Colonic mucosa (tissue), 4 donors: ENCODE measurements at places on chromosomes 4 and X. TPM values are rescaled to one million over a fixed set of nuclear protein-coding genes. Genes with fewer than 3 reads are reported as not detected.

GLRB gene
- total RNA-seq = 0.42 TPM

DNA sequence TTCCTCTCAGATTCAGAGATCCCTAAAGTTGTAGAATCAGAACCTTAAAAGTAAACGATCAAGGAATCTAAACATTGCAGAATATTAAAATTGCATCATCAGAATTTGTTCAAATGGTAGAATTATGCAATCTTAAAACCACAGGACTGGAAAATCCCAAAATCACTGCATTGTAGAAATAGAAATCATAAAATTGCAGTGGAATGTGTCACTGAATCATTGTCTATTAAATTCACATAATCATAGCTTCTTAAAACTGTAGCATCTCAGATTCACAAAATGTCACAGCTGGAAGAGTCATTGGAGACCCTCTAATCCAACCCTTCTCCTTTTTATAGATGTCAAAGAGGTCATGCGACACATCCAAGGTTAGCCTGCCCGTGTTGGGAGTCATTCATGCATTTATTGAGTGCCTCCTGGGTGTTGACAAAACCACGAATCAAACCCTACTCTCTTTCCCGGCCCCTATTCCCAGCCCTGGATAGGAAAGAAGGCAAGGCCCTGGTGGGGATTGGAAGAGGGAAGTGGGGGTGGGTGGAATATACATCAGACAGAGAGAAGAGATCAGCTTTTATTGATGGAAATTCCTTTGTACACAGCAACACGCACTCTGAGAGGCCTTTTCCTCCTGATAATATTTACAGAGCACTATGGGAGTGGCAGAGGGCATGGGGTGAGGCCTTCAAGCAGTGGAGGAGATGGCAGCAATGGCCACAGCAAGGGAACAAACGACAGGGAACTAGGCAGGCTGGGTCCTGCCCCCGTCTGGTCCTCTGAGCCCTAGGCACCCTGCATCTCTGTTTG is 15.4 kb downstream of the IQSEC2 start:
- H3K27ac ChIP-seq = no peak overlapping the region
- H3K27me3 ChIP-seq = no peaks in the 10 kb centered on the region
- H3K4me1 ChIP-seq = no peaks in the 10 kb centered on the region
- no peaks in the 10 kb centered on the region for H3K36me3 ChIP-seq

BBS12 gene
- 4.8 TPM for total RNA-seq

DNA sequence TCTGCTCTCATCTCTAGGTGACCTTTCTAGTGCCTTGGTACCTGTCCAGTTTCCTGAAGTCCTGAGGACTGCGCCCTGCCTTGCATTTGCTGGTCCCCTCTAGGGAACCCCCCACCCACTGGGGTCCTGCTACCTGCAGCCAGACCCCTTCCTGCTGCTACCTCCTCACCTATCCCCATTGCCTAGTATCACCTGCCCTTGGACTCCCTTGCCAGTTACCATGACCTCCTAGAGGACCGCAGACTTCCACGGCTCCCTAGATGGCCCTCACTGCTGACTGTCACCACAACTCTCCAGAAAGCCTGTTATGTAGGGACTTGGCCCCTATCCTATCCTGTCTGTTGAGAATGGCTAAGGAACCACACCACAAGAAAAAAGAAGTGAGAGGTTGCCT is 166.6 kb downstream of the EFNB1 start:
- peak overlapping the region; percentile 78 for H3K27ac ChIP-seq
- H3K36me3 ChIP-seq = no peaks in the 10 kb centered on the region
- no peaks in the 10 kb centered on the region for H3K4me1 ChIP-seq
- H3K27me3 ChIP-seq = no peaks in the 10 kb centered on the region
- DNase-seq = no peak

GRCh38 chr4:40246011-40246900 is 49.4 kb downstream of the RHOH start:
- H3K4me3 ChIP-seq = no peak overlapping the region
- H3K4me1 ChIP-seq = no peaks in the 10 kb centered on the region
- no peaks in the 10 kb centered on the region for H3K36me3 ChIP-seq
- H3K27me3 ChIP-seq = no peaks in the 10 kb centered on the region
- no peak overlapping the region for H3K27ac ChIP-seq

DNA sequence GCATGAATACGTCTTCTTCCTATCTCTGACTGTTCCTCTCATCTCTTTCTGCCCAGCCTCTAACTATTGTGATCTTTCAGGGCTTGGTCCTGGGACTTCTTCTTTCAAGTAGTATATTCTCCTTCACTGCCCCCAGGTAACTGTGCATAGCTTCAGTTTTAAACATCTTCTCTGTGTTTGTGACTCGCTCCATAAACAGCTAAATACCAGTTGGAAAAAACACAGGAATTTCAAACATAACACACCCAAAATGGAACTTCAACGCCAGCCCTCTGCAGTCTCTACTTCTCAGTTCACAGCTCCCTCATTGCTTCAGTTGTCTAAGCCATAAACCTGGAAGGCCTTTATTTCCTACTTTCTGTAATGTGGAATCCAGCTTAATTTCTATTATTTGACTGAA is 16.6 kb downstream of the TRIML2 start:
- no peak overlapping the region for H3K27ac ChIP-seq
- H3K4me3 ChIP-seq = no peak overlapping the region
- H3K27me3 ChIP-seq = no peaks in the 10 kb centered on the region
- DNase-seq = no peak
- H3K4me1 ChIP-seq = no peaks in the 10 kb centered on the region
- no peaks in the 10 kb centered on the region for H3K36me3 ChIP-seq

ITGB1BP2 gene
- 0.96 TPM for total RNA-seq

DNA sequence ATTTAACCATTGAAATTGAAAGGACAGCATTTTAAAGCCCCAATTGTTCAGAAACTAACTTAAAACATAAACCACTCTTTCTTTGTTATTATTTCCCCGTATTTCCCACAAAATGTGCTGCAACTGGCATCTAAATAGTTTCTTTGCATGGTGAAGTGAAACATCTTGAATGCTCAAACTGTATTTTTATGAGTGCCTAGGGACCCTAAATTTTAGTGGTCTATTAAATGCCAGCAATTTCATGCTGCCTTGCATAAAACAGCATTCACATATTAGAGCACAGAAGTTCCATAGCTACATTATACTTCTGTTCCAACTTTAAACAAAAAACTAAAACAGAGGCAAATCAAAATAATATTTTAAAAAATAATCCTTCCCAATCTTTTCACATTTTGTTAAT is 5.4 kb downstream of the RAB28 start:
- H3K4me3 ChIP-seq = no peak overlapping the region
- no peak for DNase-seq
- H3K27me3 ChIP-seq = no peaks in the 10 kb centered on the region

WAS gene
- total RNA-seq = 3.0 TPM

DNA sequence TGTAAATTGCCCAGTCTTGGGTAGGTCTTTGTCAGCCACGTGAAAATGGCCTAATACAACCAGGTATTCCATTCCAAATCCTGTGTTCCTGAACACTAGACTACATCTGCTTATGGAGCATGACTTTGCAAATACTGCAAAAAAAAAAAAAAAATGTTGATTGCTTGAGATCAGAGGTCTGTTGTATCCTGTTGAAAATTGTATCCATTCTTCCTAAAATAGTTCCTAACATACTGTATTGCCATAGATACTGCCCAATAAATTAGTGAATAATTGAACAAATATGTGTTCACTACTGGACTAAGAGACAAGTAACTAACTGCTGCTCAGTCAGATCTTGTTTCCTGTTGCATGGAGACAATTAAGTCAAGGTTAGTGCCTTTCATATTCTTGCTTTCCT is 164.3 kb upstream of the PABPC4L start:
- no peak overlapping the region for H3K4me3 ChIP-seq
- no peaks in the 10 kb centered on the region for H3K36me3 ChIP-seq
- no peak overlapping the region for H3K27ac ChIP-seq
- H3K27me3 ChIP-seq = no peaks in the 10 kb centered on the region
- H3K4me1 ChIP-seq = no peaks in the 10 kb centered on the region

DNA sequence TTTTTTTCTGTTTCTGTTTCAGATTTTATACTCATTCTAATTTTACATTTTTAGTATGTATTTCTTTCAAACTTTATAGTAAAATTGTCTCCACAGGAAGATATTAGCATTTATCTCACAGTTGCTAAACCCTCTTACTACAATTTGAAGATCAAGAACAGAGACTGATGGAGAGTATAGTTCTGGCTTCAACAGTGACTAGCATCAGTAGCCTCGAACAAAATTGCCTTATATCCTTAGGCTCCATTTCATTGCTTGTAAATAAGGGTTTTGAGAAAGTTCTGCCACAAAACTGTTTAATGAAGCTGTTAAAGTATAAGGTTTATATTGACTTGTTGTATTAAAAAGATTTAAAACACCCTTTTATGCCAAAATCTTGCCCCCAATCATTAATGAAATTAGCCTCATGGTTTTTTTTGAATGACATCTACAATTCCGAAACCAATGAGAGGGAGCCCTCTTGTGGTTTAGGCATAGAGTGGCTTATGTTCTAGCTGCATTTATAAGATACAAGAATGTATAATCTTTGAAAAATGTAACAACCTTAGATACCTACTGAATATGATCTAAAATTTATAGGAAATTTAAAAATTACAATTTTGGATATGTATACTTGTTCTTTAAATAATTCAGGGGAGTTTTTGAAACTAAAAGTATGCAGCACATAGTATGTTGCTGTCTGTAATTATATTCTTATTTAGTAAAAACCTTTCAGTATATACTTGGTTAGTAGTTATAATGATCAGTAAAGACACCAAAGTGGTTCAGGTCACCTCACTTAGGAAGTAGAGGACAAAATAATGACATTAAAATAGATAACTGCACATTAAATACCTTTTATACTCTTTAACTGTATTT is 109.8 kb upstream of the HPGD start:
- H3K4me3 ChIP-seq = no peak overlapping the region
- H3K4me1 ChIP-seq = no peaks in the 10 kb centered on the region
- no peak for DNase-seq
- no peaks in the 10 kb centered on the region for H3K36me3 ChIP-seq
- H3K27me3 ChIP-seq = no peaks in the 10 kb centered on the region

FAM53A gene
- 1.5 TPM for total RNA-seq

DNA sequence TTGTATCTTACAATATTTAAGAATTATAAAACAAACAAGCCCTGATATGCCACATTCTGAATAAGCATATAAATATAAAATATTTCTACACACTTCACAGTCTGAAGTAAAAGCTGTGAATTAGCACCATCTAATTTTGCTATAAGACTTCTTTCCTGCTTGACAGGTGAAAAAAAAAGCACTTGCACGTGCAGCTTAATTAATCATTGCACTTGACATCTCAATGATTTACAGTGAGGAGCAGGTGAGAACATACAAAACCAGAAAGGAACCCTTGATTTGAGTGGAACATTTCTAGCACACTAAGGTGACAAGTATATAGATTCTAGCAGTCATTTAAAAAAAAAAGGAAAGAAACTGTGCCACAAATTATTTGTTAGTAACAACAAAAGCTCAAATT is 47.9 kb downstream of the CHIC2 start:
- no peaks in the 10 kb centered on the region for H3K27me3 ChIP-seq
- H3K36me3 ChIP-seq = no peaks in the 10 kb centered on the region
- no peak for DNase-seq

DNA sequence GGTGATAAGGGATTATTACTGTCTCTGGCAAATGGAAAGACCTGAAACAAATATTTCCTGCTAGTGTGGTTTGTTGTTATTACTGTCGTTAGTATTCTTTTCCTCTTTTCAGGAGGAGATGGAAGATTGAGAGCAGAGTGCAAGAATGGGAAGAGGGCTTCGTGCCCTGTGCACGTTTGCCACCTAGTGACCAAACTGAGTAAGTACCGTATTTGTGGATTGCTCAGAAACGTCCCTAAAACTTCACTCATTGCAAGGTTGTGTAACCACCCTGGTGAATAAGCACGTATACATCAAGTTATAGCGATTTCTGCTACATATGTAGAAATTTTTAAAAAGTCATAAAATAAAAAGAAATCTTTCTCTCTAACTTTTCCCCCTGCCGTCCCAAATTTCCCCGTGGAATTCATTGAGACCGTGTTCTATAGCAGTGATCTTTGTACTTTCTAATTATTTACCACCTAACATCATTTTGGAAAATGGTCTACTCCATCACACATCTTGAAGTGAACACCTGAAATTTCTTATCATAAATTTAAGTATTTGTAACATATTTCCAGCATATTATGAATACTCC is 24.3 kb downstream of the LINC00632 start:
- H3K27me3 ChIP-seq = no peaks in the 10 kb centered on the region
- H3K4me1 ChIP-seq = no peaks in the 10 kb centered on the region
- no peak overlapping the region for H3K27ac ChIP-seq
- DNase-seq = no peak
- H3K36me3 ChIP-seq = no peaks in the 10 kb centered on the region

GRCh38 chr4:101393256-101393655 is 45.9 kb upstream of the PPP3CA start:
- H3K27ac ChIP-seq = no peak overlapping the region
- DNase-seq = no peak
- no peaks in the 10 kb centered on the region for H3K27me3 ChIP-seq
- H3K4me3 ChIP-seq = no peak overlapping the region

- peak; percentile 74 for DNase-seq
- peak overlapping the region; percentile 75 for H3K27ac ChIP-seq
- no peak overlapping the region for H3K4me3 ChIP-seq
These were observed 7.5 kb downstream of the APEX2 start for GRCh38 chrX:55007656-55008055.
